ENCODE measurements at places on chromosomes 6 and 20.

GRCh38 chr6:151172751-151173150, 67.0 kb upstream of the AKAP12 start:
- DNase-seq: no peak

DNA sequence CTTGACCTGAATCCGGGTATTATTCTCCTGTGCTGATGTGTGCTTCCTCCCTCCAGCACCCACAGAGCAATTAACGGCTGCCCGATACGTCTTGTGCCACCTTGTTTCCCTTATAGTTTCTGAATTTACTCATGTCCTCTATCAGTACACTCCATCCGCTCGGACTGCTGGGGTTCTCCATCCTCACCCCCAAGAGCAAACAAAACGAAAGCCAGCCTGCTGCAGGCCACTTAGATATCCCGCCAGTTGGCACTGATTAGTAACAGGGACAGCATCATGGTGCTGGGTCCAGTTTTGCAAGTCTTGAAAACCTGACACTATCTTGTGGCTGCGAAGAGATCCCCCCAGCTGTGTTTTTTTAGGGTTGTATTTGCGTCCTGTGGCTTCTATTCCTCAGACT, 71.8 kb downstream of the SSR1 start:
- no peak for DNase-seq

DNA sequence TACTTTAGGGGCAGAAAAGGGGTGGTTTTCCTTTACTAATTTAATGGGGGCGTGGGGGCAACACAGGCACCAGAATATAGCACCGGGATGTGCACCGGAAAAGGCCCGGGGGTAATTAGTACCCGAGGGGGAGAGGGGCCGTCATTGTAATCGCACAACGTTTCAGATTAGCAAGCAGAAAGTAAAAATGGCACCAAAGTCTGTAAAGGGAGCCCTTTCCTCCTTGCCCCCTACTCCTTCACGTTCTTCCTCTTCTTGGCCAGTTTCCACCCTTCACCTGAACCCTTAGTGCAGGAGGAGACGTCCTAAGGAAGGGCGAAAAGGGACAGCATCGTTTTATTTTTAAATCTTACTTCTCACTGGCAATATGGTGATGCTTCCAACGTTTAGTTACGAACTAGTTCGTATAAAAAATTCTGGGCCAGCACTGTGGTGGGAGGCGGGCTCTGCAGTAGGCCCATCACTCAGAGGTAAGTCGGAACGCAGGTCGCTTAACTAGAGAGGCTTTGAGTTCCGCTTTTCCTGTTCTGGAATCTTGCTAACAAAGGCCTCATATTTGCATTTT, 742 bp upstream of the CEP85L start:
- DNase-seq: no peak

- no peak for DNase-seq
Observed at GRCh38 chr6:57104336-57104735, 14.3 kb downstream of the ZNF451 start.

- DNase-seq: no peak
Observed at GRCh38 chr20:1833728-1834726, 61.2 kb upstream of the SIRPA start.

- no peak for DNase-seq
Observed at GRCh38 chr6:161115468-161115867, 123.9 kb downstream of the MAP3K4 start.

GRCh38 chr6:141682391-141682790, 450.3 kb upstream of the GJE1 start:
- DNase-seq: no peak
